Gastrocnemius medialis (tissue), 4 donors: ENCODE measurements at places on chromosomes 13 and 19. TPM values are rescaled to one million over a fixed set of nuclear protein-coding genes. Genes with fewer than 3 reads are reported as not detected.
A peak's percentile ranks its signal among the peaks of the same experiment; 100 is the strongest.

- H3K27me3 ChIP-seq: no peaks in the 10 kb centered on the region
- H3K27ac ChIP-seq: no peak overlapping the region
- H3K36me3 ChIP-seq: no peaks in the 10 kb centered on the region
- H3K4me3 ChIP-seq: no peak overlapping the region
- H3K4me1 ChIP-seq: no peaks in the 10 kb centered on the region
These were observed 100.0 kb downstream of the LMO7 start for GRCh38 chr13:75736173-75736572.

GRCh38 chr13:99542788-99543406, 41.6 kb downstream of the TM9SF2 start:
- H3K36me3 ChIP-seq: no peaks in the 10 kb centered on the region
- DNase-seq: no peak
- no peaks in the 10 kb centered on the region for H3K4me1 ChIP-seq
- H3K4me3 ChIP-seq: no peak overlapping the region
- no peak overlapping the region for H3K27ac ChIP-seq

DNA sequence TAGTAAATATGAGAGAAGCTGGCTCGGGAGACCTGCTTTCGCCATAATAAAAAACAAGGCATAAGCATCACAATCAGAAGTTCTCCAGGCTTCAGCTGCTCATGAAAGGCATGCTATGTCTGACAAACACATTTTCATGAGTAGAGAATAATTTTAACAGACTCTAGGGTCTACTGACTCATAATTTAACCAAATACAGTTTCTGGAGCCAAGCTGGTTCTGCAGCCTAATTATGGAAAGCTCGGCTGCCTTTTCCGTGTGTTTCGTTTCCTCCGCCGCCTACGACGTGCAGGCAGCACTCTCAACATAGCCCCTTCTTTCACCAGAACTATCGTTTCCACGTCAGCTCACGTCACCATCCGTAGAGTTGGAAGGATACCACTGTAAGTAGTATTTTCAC, 5.7 kb downstream of the MCF2L start:
- no peaks in the 10 kb centered on the region for H3K36me3 ChIP-seq
- H3K27me3 ChIP-seq: peaks cover 21% of the 10 kb centered on the region
- H3K4me3 ChIP-seq: no peak overlapping the region

ADM5 gene
- total RNA-seq: 1.4 TPM

APOC4 gene
- not detected for total RNA-seq

GRCh38 chr13:33639158-33639557, 178.8 kb upstream of the RFC3 start:
- no peak overlapping the region for H3K4me3 ChIP-seq
- no peak overlapping the region for H3K27ac ChIP-seq
- no peaks in the 10 kb centered on the region for H3K36me3 ChIP-seq
- peaks cover 47% of the 10 kb centered on the region for H3K4me1 ChIP-seq
- peak; percentile 33 for DNase-seq

GRCh38 chr13:26681036-26681435, 79.5 kb downstream of the GPR12 start:
- no peaks in the 10 kb centered on the region for H3K4me1 ChIP-seq
- H3K27me3 ChIP-seq: no peaks in the 10 kb centered on the region
- no peaks in the 10 kb centered on the region for H3K36me3 ChIP-seq
- DNase-seq: no peak
- no peak overlapping the region for H3K4me3 ChIP-seq

GRCh38 chr13:78305171-78305570, 298.2 kb downstream of the POU4F1 start:
- H3K4me1 ChIP-seq: no peaks in the 10 kb centered on the region
- H3K27ac ChIP-seq: no peak overlapping the region
- DNase-seq: no peak
- H3K4me3 ChIP-seq: no peak overlapping the region
- H3K27me3 ChIP-seq: no peaks in the 10 kb centered on the region
- H3K36me3 ChIP-seq: no peaks in the 10 kb centered on the region

NALCN gene
- 0.87 TPM for total RNA-seq

DNA sequence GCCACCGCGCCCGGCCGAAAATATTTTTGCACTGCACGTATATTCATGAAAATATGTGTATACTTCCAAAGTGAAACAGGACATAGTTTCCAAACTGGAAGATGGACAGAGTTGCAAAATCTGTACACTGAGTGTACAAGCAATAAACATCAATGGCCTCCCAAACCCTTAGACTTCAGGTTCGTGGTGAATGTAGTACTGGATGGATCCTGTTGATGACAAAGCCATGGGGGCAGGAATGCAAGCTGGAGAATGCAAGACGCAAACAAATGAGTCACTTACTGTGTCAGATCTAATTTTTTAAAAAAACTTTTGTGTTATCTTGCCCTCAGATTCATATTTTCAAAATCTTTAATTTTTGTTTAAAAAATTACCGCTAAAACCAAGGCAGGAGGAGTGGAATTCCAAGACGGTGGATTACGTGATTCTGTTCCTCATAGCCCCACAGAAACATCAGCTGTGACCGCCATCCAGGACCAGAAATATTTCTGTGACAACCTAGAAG, 12.7 kb upstream of the LILRA2 start:
- no peak for DNase-seq
- no peaks in the 10 kb centered on the region for H3K36me3 ChIP-seq
- no peaks in the 10 kb centered on the region for H3K4me1 ChIP-seq
- no peak overlapping the region for H3K4me3 ChIP-seq
- H3K27ac ChIP-seq: no peak overlapping the region
